Fibroblast of the aortic adventitia (primary cell): ENCODE measurements at places on chromosomes 4 and X.

GRCh38 chr4:62145276-62145675, 945.1 kb downstream of the ADGRL3 start:
- no peak for DNase-seq

GRCh38 chrX:128975745-128976144, 547.5 kb downstream of the SMARCA1 start:
- DNase-seq, result no peak

GRCh38 chr4:67934628-67935027, 28.7 kb downstream of the TMPRSS11A start:
- no peak for DNase-seq

GRCh38 chr4:68859655-68860054, 43.9 kb downstream of the UGT2B10 start:
- no peak for DNase-seq

- no peak for DNase-seq
Measured at GRCh38 chr4:83618991-83619645, 83.2 kb downstream of the GPAT3 start.

- DNase-seq, result no peak
Measured at GRCh38 chrX:130984782-130985181, 73.4 kb upstream of the ARHGAP36 start.

DNA sequence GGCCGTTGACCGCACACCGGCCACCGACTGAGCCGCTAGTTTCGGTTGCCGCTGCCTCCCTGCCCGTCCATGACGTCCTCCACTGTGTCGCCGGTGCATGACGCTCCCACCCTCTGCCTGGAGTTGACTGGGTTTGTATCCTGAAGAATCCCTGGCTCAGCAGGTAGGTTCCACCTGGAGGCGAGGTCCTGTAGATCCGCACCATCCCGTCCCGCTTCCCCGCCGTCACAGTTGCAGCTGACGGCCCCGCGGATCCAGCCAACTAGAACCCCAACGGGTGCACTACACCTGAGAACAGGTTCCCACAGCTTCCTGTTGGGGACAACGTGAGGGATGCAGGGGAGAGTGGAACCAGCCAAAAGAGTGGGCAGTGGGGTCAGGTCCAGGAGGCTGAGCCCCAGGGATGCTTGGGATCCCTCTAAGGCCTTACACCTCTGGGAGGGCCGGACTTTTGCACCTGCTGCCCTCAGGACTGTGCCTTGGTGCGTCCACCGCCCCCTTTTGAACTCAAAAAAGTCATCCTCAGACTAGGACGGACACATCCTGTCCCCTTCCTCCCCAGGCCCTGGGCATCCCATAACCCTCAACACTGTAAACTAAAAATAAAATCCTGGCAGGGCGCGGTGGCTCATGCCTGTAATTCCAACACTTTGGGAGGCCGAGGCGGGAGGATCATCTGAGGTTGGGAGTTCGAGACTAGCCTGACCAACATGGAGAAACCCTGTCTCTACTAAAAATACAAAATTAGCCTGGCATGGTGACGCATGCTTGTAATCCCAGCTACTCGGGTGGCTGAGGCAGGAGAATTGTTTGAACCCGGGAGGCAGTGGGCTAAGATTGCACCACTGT, 1.1 kb upstream of the SLBP start:
- DNase-seq, result no peak

- peak; percentile 21 for DNase-seq
Measured at GRCh38 chrX:115284877-115285276, 4.6 kb upstream of the LUZP4 start.

GRCh38 chr4:125444166-125444565, 129.4 kb downstream of the FAT4 start:
- no peak for DNase-seq

DNA sequence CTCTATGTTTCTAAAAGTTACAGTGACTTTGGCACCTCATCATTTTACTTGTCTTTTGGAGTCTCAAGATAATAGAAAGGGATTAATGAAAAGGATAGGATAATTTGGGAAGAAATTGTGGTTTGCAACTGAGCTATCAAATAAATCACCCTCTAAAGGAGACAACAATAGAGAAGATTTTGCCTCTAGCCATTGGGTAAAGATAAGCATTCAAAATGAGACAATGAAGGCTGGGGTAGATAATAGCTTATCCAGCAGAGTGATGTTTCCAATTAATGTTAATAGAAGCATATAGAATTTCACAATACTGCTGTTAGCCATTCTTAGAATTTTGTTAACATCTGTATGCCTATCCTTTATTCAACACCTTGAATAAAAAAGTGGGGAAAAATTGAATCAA, 1177.6 kb downstream of the ADGRL3 start:
- DNase-seq, result no peak
